Stimulated activated CD8-positive, alpha-beta memory T cell treated with anti-CD3 and anti-CD28 coated beads, Interleukin-7, amount 100 ng/mL, for 4 hours (primary cell): ENCODE measurements at places on chromosomes 4 and X.

DNA sequence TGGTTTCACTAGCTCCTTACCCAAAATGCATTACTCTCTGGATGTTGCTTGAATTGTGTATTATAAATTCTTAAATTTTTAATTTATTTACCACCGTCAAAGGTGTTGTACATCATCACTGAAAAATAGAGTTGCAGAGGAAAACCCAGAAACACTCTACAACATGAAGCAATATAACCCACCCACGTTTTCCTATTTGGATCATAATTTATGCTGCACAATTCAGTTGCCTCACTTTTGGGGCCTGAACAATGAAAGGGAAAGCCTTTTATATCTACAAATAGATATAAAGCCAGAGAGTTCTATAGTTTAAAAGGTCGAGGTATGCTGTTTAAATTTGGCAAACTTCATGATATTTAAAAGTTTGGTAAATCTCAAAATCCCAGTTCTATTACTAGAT, 115.4 kb downstream of the MGST2 start:
- no peak for DNase-seq

DNA sequence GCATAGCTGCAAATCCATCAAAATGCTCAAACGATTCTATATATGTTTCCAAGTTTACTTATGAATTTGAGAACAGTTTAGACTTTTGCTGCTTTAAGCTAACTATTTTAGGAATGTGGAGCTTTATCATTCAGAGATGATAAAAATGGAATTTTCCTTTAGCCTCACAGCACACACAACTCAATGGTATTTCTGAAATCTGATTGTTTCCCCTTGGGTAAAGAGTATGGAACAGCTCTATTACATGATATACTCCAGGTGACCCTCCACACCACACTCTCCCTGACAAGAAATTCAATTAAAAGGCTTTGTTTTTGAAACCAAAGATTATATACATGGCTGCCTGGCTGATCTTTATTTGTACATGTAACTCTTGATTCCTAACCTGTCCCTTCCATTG, 120.0 kb downstream of the LUZP4 start:
- no peak for DNase-seq

GRCh38 chrX:12304261-12304660, 166.0 kb downstream of the FRMPD4 start:
- DNase-seq, result no peak

GRCh38 chr4:119629142-119629471, 503 bp upstream of the PDE5A start:
- DNase-seq, result no peak

DNA sequence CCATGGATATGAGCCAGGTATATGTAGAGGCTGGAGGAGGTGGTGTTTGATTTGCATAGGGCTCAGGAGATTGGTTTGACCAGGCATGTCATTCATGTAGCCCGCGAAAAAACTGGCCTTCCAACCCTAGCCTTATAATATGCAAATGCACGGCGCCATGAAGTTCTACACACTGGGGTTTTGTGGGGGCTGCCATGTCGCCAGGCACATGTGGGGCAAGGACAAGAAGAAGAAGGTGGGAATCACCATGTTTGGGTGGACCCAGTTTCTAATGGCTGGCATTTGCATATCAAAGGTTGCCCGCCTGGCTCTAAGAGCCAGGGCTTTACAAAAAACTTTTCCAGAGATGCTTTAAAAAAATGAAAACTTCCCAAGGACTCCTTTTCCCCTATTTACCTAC, 1251.0 kb downstream of the PCDH18 start:
- DNase-seq, result no peak

DNA sequence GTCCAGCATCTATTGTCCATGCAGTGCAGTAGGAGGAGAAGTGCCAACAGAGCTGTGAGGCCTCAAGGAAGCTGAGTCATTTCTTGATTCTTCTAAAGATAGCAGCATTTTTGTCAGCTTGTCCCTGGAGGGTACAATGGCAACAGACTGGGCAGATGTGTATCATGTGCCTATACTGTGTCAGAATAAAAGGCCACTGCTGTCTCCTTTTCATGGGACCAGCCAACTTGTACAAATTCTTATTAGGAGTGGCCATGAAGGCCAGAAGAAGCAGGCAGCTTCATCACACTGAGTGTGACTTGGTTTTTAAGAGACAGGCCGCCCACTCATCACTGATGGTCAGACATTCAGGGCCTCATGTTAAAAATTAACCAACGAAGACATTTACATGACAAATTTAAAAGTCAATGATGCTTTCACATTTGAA, 185.0 kb upstream of the FAM241A start:
- DNase-seq, result no peak

GRCh38 chr4:11397819-11398610, 30.7 kb downstream of the HS3ST1 start:
- no peak for DNase-seq

GRCh38 chrX:68794461-68794860, 34.4 kb upstream of the EFNB1 start:
- DNase-seq, result no peak

- DNase-seq, result peak; percentile 0
Observed at GRCh38 chrX:48083212-48083611, 11.8 kb upstream of the ZNF630 start.

DNA sequence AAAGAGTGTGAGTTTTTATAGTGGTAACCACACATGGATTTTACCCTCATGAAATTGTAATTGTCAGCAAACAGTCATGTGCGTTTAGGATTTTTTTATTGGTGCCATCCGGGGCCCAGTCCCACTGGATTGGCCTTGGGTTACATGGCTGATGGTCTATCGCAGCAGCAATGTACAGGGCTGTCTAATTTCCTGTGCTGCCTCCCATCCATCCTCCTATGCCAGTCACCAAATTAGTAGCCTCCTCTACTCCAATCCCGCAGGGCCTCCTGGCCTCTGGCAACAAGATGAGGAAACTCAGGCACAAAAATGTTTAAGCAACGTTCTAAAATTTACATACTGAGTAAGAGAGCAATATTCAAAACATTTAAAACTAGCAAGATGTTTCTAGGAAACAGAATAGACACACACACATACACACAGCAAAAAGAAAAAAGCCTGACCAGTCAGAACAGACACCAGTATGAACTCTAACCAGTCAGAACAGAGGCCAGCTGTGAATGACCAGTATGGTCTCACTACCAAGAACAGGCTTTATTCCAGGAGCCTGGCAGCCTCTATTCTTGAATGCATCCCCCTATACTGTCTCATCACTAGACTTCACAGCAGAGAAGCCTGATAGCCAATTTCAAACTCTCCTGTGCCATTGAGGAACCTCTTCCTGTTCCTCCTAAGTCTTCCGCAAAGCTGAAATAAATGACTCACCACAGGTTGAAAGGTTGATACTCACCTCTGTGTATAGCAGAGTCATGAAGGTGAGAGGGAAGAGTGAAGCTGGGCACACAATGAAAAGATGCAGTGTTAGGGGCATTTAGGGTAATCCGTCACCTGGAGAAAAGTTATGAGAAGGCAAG, 42.6 kb downstream of the CHRNA9 start:
- DNase-seq, result no peak

DNA sequence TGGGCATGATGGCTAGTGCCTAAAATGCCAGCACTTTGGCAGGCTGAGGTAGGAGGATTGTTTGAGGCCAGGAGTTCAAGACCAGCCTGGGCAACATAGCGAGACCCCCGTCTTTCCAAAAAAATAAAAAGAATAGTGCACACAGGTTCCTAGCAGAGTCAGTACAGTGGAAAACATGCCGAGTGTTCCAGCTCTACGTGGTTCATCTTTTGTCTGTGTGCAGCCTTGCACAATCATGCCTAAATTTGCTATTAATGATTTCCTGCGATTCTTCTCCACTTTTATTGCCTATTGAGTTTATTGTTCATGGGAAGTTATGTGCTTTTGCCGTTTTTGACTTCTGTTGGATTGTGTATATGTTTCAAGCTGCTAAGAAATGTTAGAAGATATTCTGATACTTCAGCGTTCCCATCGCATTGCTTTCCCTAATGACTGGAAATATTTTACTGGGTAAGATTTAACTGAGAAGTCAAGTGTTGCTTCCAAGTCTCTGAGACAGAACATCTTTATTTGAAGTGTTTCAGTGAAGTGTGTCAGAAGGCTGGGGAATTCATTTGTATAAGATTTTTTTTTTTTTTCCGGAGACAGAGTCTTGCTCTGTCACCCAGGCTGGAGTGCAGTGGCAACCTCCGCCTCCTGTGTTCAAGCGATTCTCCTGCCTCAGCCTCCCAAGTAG, 11.3 kb downstream of the DOCK11 start:
- DNase-seq, result no peak

- DNase-seq, result no peak
Observed at GRCh38 chr4:188127214-188127874, 11.9 kb upstream of the TRIML1 start.

- DNase-seq, result no peak
Observed at GRCh38 chr4:10856271-10856782, 171.8 kb upstream of the CLNK start.

GRCh38 chrX:12372111-12372510, 233.8 kb downstream of the FRMPD4 start:
- no peak for DNase-seq

GRCh38 chr4:148834804-148835631, 392.8 kb upstream of the NR3C2 start:
- no peak for DNase-seq

DNA sequence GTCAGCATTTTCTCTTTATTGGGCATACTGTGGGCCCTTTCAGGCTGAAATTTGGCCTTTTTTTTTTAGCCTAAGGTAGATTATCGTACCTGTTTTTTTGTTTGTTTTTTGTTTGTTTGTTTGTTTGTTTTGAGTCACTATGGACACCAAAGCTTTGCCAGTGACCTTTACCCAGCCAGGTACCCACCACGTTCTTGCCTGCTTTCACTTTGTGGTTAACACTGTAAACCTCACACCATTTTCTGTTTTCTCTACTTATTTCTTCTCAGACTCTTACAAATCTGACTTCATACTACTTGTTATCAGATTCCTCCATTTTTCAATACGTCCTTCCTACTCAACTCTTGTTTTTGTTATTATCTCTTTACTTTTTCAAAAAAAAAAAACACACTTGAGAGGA, 81.5 kb downstream of the ZNF674 start:
- no peak for DNase-seq

- DNase-seq, result no peak
Observed at GRCh38 chr4:66298569-66298968, 628.3 kb upstream of the EPHA5 start.

DNA sequence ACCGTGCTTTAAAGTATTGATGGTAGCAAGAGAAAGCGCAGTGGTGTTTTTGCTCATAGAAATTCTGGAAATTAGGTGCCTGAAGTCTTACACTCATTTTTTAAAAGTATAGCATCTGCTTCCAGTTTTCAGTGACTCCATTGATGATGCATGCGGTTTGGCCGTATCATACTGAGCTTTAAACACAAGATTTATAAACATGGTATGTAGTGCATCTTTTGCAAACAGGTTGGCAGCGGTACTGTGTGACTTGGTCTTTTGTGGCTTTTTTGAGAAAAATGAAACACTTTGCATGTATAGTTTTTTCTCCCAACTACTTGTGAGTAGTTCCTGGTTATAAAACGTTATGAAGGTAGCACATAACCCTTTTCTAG, 2.0 kb downstream of the DDX3X start:
- no peak for DNase-seq
